Vagina (tissue), 2 donors: ENCODE measurements at places on chromosomes 3 and 15. TPM values are rescaled to one million over a fixed set of nuclear protein-coding genes. Genes with fewer than 3 reads are reported as not detected.

The GXYLT2 gene
- 10.1 TPM for total RNA-seq

The CCR3 gene
- total RNA-seq, result not detected

The RNU5B-1 gene
- total RNA-seq, result not detected

The SERPINI1 gene
- 13.8 TPM for total RNA-seq

The GPR27 gene
- 1.2 TPM for total RNA-seq

The TEX55 gene
- not detected for total RNA-seq

The ATP1B3 gene
- total RNA-seq, result 88.1 TPM

The ANKRD63 gene
- total RNA-seq, result not detected

The GRAMD2A gene
- total RNA-seq, result 7.4 TPM

The IL12A gene
- 6.6 TPM for total RNA-seq

The IL5RA gene
- total RNA-seq, result not detected

The ACKR2 gene
- 7.9 TPM for total RNA-seq

The SEMA6D gene
- 34.9 TPM for total RNA-seq

The ZNF280D gene
- 57.9 TPM for total RNA-seq

The C3orf20 gene
- total RNA-seq, result 0.49 TPM

The DCBLD2 gene
- 36.1 TPM for total RNA-seq

The GUCA1C gene
- total RNA-seq, result not detected

The PLSCR2 gene
- total RNA-seq, result not detected

The OSTN gene
- total RNA-seq, result not detected

The CRYBG3 gene
- 22.6 TPM for total RNA-seq

The SNRPN gene
- 79.6 TPM for total RNA-seq

The PRSS50 gene
- total RNA-seq, result not detected

The VILL gene
- 7.9 TPM for total RNA-seq

The TTC14 gene
- total RNA-seq, result 60.4 TPM

The FGF12 gene
- total RNA-seq, result 1.5 TPM

The IL20RB gene
- total RNA-seq, result 67.3 TPM

The FANCD2OS gene
- not detected for total RNA-seq

The SLC12A1 gene
- not detected for total RNA-seq

The CFAP91 gene
- 4.2 TPM for total RNA-seq

The CCDC39 gene
- total RNA-seq, result not detected

The TKT gene
- 423 TPM for total RNA-seq

The ALG1L2 gene
- not detected for total RNA-seq

The CLRN1 gene
- not detected for total RNA-seq

The CCR8 gene
- total RNA-seq, result not detected

The OR5H14 gene
- total RNA-seq, result not detected

The PRR20G gene
- total RNA-seq, result not detected

The WDR53 gene
- 13.5 TPM for total RNA-seq

The STRA6 gene
- total RNA-seq, result 0.98 TPM

The NAA50 gene
- total RNA-seq, result 90.1 TPM

The ROBO1 gene
- 66.5 TPM for total RNA-seq

The CLDN11 gene
- total RNA-seq, result 136 TPM

The LIPH gene
- total RNA-seq, result 2.7 TPM

The ZNF445 gene
- 8.8 TPM for total RNA-seq

The BMF gene
- 2.9 TPM for total RNA-seq

The PCSK6 gene
- total RNA-seq, result 7.4 TPM

The ZKSCAN7 gene
- total RNA-seq, result 2.7 TPM

The SLC9A9 gene
- 30.7 TPM for total RNA-seq

The DPPA2 gene
- total RNA-seq, result not detected

The STX19 gene
- 2.5 TPM for total RNA-seq

The PATL2 gene
- total RNA-seq, result not detected

The FBXO40 gene
- total RNA-seq, result not detected
